ENCODE measurements at places on chromosomes 2 and 18.

GRCh38 chr2:240579771-240580614 lies 6.5 kb upstream of the CAPN10 start:
- DNase-seq = peak; percentile 48

DNA sequence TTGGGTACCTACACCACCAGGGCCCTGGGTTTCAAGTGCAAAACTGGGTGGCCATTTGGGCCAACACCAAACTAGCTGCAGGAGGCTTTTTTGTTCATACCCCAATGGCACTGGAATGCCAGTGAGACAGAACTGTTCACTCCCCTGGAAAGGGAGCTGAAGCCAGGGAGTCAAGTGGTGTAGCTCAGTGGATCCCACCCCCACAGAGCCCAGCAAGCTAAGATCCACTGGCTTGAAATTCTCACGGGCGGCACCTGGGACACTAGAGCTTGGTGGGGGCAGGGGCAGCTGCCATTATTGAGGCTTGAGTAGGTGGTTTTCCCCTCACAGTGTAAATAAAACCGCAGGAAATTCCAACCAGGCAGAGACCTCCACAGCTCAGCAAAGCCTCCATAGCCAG lies 46.0 kb upstream of the FAM110C start:
- no peak for DNase-seq

- no peak for DNase-seq
Observed at GRCh38 chr2:43220229-43220751, 6.1 kb downstream of the ZFP36L2 start.

GRCh38 chr2:31654241-31654640 lies 73.5 kb upstream of the SRD5A2 start:
- DNase-seq = no peak

DNA sequence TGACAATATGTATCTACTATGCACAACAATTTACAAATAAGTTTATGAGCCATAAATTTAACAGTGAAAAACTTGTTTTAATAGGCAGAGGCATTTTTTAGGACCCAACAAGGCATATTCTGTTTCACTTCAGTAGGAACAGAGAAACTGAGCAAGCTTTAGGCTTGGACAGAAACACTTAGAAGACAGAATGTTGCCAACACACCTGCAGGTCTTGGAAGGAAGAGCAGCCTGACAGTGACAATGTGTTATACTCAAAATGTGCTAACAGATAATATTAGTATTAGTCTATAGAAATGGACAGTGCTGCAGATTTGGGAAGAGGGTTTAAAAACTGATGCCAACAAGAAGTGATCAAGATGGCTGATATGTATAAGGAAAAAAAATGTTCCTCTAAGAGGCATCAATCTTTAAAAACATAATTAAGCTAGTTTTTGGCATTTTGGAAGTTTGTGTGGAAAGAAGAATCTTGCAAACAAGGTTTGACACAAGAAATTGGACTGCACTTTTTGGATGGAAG lies 297.1 kb upstream of the FSIP2 start:
- DNase-seq = no peak

GRCh38 chr18:69787825-69788547 lies 159.7 kb downstream of the CD226 start:
- DNase-seq = no peak

DNA sequence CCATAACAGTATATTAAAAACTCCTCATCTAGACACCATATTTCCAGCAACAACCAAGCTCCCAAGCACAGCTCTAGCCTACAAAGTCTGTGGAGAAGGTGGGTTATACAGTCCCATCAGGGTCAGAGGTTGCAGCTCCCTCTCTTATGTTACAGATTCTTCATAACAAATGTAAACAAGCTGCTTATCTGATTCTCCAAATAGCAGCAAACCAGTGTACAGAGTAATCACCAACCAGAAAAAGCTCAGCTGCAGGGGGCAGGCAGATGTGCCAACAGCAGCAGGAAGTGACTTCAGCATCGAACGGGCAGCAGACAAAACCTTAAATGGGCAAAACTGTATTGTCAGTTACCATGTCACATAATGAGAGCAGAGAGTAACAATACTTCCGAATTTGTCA lies 52.9 kb upstream of the NABP1 start:
- DNase-seq = no peak

GRCh38 chr18:12028674-12029073 lies 47.4 kb downstream of the IMPA2 start:
- DNase-seq = no peak

- no peak for DNase-seq
Observed at GRCh38 chr2:64401529-64401880, 52.5 kb upstream of the LGALSL start.

GRCh38 chr18:66533693-66534092 lies 70.2 kb downstream of the CDH19 start:
- DNase-seq = no peak

GRCh38 chr2:119478188-119478977 lies 45.9 kb downstream of the SCTR start:
- no peak for DNase-seq

DNA sequence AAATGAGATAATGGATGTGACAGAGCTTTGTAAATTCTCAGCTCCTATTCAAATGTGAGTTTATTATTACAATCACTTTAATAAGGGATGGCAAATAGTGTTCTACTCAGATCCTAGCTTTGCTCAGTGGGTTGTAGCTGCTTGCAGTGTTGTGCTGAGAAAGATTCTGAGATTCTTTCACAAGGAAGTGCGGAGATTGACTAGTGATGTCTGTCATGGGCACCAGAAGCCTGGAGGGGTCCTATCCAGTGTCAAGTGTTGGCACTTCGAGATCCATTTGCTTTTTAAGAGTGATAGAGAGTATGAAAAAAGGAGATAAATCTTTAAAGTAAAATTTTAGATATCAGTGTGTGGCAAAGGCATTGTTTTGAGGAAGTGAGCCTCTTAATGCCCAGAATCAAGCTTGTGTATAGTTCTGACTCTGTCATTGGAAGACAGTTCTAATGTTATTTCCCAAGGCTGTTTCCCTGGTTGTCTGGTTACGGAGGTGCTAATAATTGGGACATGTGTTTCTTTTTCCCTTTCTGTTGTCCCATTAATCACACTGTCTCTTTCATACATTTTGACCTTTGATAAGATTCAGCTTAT lies 181.7 kb upstream of the SPRED2 start:
- no peak for DNase-seq

GRCh38 chr2:120496759-120497158 lies 150.8 kb downstream of the INHBB start:
- no peak for DNase-seq

- DNase-seq = no peak
Observed at GRCh38 chr2:47620770-47621437, 162.0 kb upstream of the MSH6 start.

- DNase-seq = no peak
Observed at GRCh38 chr2:172251231-172251630, 148.5 kb upstream of the DLX2 start.

GRCh38 chr2:21220930-21221329 lies 97.2 kb downstream of the TDRD15 start:
- no peak for DNase-seq

- no peak for DNase-seq
Observed at GRCh38 chr18:63258749-63259566, 60.6 kb downstream of the BCL2 start.

DNA sequence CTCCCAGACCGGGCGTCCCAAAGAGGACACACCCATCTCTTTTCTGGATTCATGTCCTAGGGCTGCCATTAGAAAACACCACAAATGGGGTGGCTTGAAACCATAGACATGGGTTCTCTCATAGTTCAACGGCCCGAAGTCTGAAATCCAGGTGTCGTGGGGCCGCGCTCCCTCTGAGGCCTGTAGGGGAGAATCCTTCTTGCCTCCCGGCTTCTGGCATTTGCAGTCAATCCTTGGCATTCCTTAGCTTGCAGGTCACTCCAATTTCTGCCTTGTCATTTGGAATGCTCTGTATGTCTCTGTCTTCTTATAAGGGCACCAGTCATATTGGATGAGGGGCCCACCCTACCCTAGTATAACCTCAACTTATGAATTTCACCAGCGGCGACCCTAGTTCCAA lies 65.1 kb downstream of the CYB5A start:
- no peak for DNase-seq

GRCh38 chr2:130870161-130870485 lies 33.4 kb downstream of the ARHGEF4 start:
- no peak for DNase-seq

DNA sequence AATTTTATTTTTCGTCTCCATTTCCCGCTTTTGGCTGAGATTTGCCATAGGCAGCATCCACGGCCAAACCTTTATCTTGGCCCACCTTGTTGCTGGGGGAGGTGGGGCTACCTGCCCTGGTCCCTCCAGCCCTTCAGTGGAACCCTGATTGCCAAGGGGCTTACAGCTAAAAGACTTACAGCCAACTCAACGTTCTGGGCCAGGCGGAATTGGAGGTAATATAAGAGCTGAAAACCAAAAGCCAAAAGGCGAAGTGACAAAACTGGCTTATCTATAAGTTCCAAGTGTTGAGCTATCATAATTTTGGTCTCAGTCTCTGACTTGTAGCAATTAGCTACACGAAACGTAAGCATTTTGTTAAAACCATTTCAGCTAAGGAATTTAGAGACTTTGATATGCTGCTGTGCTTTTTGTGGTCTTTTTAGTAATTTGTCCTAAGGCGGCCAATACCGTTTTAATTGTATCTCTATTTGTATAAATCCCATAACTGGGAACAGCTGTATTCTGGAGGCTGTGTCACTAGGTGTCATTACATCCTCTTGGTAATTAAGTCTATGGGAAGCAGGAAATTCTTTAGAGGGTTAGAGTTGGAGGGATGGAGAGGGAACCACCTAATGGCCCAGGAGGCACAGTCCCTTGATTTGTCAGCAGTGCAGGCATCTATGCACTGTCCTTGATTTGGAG lies 24.0 kb downstream of the PDCD1 start:
- no peak for DNase-seq

DNA sequence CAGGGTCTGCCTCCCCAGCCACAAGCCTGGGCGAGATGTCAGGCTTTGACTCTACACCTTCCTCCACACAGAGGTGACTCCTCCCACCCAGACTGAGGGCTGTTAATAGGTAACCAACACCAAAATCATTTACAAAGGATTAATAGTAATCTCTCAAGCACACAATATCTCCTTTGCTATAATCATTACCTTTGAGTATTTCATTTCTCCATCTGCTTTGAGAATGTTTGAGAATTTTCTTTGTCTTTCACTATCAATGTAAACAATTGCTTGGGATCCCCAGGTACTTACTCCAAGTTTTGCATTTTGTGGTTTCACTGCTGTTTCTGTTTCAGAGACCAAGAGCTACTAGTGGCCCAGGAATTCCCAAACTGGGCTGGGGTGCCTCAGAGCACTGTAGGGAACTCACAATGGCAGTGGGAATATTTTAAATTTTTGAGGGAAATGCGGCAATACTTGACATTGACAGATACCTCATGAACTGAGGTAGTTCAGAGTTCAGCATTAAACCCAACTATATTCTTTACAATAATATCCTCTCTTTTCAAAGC lies 166.4 kb upstream of the MGAT5 start:
- no peak for DNase-seq

GRCh38 chr2:115165529-115166109 lies 723.2 kb downstream of the DPP10 start:
- no peak for DNase-seq

DNA sequence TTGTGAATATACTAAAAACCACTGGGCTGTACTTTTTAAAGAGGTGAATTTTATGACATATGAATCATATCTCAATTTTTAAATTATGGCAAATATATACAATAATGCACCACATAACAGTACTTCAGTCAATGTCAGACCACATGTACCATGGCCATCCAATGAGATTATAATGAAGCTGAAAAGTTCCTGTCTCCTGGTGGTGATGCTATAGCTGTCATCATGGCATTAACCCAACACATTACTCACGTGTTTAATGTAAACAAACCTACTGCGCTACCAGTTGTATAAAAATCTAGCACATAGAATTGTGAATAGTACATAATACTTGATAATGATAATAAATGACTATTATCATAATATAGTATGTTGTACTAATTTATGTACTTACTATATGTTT lies 77.6 kb upstream of the ID2 start:
- no peak for DNase-seq

- no peak for DNase-seq
Observed at GRCh38 chr2:156329031-156329926, 3.2 kb downstream of the NR4A2 start.

GRCh38 chr18:48098538-48098937 lies 168.1 kb upstream of the SMAD2 start:
- DNase-seq = no peak

DNA sequence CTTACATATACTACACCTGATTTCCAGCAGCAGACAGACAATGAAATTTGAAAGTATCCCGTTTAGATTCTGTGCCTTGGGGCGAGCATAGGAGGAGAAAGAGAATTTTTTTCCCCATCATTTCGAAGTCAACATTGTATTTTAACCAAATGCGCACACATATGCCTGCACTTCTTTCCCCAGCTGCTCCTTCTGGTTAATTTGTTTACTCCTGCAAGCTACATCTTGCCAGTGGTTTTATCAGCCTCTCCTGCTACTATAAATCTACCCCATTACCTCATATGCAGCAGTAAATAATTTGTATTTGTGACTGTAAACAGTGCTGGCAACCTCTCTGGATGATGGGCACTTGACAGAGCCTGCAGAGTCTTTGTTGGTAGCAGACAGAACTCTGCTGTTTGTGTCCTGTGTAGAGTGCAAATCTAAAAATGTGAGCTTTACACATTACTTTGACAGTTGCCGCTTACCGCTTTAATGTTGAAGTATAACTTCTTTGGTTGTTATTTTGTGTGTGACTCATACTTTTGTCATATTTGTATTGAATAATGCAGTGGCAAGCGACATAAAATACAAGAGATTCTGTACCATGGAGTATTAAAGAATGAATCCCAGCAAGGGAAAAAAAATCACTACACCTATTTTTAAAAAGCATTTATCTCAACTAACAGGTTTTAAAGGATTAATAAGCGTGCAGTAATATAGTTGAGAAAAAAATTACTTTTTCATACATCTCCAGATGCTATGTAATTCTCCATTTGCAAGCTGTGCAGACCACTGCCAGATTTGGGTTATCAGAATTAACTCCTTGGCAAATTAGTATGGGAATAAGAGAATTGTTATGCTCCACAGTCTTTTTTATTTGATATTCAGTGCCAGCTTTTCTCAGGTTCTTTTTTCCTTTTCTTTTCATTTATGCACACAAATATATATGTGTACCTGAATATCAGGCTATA lies 536.8 kb downstream of the XIRP2 start:
- DNase-seq = no peak

GRCh38 chr2:48507111-48507510 lies 22.8 kb upstream of the STON1 start:
- no peak for DNase-seq

DNA sequence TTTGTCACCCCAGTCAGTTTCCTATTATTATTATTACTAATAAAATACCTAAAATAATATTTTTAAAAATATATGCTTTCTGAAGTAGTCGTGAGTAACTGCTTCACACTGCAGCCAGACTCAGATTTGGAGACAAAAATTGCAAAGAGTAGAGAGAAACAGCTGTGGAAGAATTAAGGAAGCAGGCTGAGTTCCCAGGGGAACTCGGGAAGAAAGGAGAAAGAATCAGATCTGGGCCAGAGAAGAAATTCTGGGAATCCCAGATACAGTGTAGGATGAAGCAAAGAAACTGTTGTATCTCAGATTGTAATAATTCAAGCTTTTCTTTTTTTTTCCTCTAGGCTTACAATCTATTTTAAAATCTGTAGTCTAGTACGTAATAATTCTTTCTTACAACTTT lies 182.3 kb downstream of the FTCDNL1 start:
- DNase-seq = no peak

All from GOT3 (cell line).